ENCODE measurements at places on chromosomes 3 and 15.

DNA sequence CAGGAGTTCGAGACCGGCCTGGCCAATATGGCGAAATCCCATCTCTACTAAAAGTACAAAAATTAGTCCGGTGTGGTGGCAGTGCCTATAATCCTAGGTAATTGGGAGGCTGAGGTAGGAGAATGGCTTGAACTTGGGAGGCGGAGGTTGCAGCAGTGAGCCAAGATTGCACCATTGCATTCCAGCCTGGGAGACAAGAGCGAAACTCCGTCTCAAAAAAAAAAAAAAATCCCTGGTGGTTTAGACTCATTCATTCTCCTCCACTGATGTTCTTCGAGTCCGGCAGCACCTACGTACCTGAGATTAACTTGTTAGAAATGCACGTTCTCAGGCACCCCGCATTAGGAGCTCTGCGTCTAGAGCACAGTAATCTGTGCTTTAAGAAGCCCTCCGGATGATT lies 3.7 kb downstream of the MCTP2 start:
- DNase-seq: no peak

DNA sequence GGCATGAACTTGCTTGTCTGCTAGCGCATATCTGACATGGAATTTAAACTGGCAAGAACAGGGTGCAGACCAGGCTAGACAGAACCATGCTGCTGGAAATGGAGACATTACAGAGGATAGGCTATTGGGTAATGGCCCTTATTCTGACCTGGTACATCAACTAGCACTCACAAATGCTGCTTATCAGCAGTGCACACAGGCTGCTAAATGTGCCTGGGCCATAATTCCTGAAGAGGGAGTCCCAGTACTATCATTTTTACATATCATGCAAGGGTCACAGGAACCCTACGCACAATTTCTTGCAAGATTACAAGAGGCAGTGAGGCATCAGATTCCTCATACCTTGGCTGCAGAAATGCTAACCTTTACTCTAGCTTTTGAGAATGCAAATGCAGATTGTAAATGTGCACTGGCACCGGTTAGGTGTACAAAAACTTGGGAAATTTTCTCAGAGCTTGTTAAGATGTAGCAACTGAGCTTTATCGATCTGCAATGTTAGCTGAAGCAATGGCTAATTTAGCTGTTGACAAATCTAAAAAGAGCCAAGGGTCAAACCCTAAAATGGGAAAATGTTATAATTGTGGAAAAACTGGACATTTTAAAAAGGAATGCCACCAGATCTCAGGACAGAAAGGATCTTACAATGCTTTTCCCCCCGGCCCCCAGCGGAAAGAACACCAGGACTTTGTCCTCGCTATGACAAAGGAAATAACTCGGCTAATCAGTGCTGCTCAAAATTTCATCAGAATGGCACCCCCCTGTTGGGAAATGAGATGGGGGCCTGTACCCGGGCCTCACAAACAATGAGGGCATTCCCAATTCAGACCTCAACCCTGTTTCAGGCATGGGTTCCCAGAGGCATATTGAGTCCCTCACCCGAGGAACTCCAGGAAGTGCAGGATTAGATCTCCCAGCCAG lies 21.1 kb downstream of the CCRL2 start:
- DNase-seq: no peak

DNA sequence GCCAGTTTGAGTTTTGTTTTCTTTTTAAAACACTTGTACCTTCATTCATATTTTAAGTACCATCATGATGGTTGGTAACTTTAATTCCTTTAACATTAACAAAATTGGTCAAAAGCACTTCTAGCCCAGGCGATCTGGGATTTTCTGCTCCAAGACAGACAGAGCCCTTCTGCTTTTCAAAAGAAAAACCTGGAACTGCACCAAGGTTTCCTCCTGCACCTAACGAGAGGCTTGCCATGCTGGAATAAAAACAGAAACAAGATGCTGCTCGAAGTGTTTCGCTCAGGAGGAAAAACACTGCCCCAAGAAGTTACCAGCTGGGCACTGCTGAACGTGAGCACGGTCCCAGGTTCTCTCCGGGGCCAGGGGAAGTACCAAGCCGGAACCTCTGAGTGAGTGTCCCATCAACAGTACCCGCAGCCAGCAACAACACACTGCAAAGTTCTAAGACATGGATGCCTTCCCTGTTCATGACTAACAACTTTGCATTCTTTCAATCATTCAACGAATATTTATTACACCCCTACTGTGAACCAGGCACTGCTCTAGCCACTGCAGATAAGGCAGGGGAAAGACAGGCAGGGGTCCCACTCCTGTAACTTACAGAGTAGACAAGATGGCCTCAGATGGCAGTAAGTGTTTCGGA lies 98.8 kb downstream of the XXYLT1 start:
- no peak for DNase-seq

GRCh38 chr3:47985381-47985780 lies 30.8 kb downstream of the MAP4 start:
- DNase-seq: peak; percentile 90

DNA sequence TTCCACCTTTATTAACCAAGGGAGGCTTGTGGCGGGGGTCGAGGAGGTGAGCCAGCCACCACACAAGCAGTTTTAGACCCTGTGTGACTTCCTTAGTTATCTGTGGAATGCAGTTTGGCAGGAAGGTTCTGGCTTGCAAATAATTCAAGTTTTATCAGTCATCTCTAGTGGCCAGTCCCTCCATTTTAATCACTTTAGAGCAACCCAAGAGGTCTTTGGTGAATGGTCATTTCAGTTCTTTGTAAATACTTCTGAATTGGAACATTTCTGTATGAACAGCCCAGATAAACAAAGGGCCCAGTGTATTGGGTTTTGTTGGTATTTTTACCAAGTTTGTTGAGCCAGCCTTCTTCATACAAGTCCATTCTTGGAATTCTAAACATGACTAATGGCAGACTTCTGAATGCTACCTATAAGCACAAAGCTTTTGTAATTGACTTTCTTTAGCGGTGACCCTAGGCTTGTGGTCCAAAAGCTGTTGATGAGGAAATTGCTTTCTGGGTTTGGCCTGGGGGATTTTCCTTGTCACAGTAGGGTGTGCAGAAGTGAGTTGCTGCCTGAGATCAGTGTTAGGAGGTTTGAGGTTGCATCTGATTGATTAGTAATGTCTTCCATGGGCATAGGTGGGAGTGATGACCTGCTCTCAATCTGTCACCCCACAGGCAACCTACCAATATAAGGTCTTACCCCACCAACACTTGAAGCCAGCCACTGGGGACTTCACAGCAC lies 193.3 kb upstream of the TOPAZ1 start:
- no peak for DNase-seq

- peak; percentile 35 for DNase-seq
Observed at GRCh38 chr15:71278989-71279756, 163.9 kb downstream of the THSD4 start.

DNA sequence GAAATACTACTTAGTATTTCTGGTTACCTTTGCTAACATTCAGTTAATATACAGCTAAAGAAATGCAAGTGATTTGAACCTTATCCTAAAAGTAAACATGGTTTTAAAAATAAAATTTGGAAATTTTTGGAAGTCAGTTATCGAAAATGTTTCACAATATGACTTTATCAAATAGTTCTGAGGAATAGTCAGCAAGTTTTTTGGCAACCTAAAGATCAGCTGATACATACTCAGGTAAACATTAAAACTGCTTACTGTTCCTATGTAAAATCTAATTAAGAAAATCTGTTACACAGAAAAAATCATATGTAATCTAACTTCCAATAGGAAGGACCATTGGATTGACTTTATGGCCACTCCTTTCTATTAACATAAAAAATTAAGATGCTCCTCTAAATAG lies 24.1 kb downstream of the IFT80 start:
- no peak for DNase-seq

DNA sequence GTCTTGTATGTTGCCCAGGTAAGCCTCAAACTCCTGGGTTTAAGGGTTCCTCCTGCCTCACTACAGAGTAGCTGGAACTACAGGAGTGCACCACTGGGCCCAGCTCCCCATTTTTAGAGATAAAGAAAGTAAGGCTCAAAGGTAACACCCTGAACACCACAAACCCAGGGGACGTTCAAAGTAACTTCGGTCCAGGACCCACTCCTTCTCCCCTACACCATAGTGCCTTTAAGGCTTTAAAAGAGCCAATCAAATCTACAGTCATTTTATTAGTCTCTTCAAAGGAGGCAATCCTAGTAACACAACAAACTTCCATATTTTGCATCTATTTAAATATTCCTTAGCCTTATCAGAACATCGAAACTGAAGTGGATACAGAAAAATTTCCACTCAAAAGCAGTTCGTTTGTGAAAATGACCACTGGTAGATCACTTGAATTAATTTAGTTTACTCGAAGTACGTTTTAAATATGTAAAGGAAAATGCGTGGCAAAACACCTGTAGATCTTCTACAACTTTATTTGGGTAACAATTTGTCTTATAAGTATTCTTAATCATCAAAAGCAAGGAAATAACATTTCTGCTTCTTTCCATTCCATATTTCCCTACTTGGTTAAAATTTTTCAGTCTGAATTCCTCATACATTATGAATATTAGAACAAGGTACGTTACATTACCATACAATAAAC lies 1.8 kb downstream of the STAG1 start:
- DNase-seq: no peak

- no peak for DNase-seq
Observed at GRCh38 chr15:78065973-78066946, 11.3 kb downstream of the TBC1D2B start.

GRCh38 chr15:84715441-84716035 lies 401 bp downstream of the SEC11A start:
- peak; percentile 15 for DNase-seq

GRCh38 chr3:161851941-161852566 lies 355.4 kb downstream of the OTOL1 start:
- DNase-seq: peak; percentile 37

- no peak for DNase-seq
Observed at GRCh38 chr3:135103917-135104316, 308.9 kb downstream of the EPHB1 start.

DNA sequence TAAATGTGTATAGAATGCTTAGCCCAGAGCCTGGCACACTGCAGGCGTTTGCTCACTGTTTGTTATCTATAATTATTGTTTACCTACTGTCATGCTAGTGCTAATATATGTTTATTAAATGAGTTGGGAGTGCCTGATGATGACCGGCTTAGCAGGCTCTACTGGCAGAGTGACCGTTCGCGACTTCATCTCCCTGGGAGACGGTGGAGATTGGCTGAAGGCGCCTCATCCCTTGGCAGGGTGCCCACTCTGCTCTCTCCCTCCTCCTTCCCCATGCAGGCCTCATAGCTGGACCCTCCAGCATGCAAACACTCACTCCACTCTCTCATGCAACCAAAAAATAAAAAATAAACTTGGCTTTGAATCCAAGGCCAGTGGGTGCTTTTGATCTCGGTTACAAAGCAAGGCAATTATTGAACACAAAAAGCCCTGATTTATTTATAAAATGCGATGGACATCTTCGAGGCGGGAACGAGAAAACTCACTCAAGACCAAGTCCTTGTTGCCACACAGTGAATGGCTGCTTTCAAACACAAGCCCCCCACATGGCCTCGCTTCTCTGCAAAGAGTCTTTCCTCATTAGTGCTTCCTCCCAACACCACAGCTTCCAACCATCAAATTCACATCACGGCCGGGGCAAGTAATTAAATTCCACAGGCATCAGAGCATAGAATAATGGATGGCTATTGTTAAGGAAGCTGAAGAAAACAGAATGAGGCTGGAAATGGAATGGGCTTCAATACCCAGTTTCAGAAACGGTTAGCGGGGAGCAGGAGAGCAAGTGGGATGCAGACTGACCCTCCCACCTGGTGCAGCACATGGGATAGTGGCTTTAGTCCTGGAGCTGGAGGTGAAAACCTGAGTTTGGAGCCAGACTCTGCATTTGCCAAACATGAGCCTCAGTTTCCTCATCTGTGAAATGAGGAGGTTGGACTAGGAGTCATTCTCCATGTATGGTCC lies 135.7 kb upstream of the RAD18 start:
- DNase-seq: no peak

- DNase-seq: no peak
Observed at GRCh38 chr15:99844150-99844549, 110.9 kb upstream of the LYSMD4 start.

GRCh38 chr3:108022256-108023150 lies 68.3 kb downstream of the CD47 start:
- no peak for DNase-seq

GRCh38 chr3:16704941-16705340 lies 99.7 kb upstream of the DAZL start:
- peak; percentile 43 for DNase-seq

GRCh38 chr15:85890620-85890980 lies 95.9 kb upstream of the KLHL25 start:
- no peak for DNase-seq

GRCh38 chr3:157059181-157059580 lies 100.8 kb downstream of the CCNL1 start:
- no peak for DNase-seq

- DNase-seq: no peak
Observed at GRCh38 chr3:172102123-172102882, 62.9 kb downstream of the FNDC3B start.

GRCh38 chr3:25033407-25034029 lies 394.5 kb upstream of the RARB start:
- no peak for DNase-seq

- DNase-seq: no peak
Observed at GRCh38 chr3:33918126-33918756, 119.8 kb downstream of the PDCD6IP start.

DNA sequence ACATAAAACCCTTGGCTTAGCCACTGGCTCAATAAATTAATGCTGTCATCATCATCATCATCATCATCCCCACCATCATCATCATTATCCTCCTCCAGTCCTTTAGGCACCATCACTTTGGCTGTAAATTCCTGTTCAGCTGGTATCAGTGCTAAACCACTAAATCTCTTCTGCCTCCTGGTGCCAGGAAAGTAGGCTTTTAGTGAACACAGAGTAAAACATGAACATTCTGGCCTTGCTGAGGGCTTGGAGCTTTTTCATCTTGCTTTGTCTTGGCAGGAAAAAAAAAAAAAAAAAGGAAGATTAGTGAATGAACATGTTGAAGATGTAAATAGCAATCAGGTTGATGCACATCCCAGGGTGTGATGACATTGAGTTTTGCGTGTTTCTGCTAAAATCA lies 67.3 kb upstream of the EIF1B start:
- no peak for DNase-seq

GRCh38 chr3:86740751-86741150 lies 250.2 kb downstream of the VGLL3 start:
- DNase-seq: no peak

DNA sequence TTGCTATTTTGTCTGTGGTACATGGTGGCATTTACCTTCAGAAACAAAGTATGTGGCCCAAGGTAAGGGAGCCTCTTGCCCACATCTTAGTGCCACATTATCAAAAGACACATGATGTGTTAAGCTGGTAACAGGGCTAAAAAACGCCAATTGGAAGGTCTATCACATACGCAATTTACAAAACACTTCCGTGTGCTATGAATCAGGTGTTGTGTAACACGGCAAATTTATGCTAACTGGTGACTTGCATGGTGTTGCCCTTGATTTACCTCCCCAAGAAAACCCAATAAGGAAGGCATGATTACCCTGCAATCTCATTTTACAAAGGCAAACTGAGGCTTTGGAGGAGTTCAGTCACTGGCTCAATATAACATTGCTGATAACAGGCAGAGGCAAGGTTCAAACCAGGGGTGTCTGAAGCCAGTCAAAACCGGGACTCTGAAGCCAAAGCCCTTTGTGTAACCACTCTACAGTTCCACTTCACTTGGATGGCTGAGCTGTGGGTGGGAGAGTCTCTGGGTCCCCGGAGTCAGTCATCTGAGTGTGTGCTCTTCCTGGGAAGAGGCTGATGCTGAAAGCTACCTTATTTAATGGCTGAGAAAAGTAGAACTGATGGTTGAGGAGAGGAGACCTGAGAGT lies 103.9 kb upstream of the BCL6 start:
- DNase-seq: no peak
